Activated gamma-delta T cell treated with anti-CD3 and anti-CD28 coated beads, Interleukin-2, amount 50 U/mL, for 16 hours (primary cell): ENCODE measurements at places on chromosomes 13 and 19.

GRCh38 chr19:53086949-53087348 is 16.3 kb downstream of the ZNF160 start:
- DNase-seq, result no peak

DNA sequence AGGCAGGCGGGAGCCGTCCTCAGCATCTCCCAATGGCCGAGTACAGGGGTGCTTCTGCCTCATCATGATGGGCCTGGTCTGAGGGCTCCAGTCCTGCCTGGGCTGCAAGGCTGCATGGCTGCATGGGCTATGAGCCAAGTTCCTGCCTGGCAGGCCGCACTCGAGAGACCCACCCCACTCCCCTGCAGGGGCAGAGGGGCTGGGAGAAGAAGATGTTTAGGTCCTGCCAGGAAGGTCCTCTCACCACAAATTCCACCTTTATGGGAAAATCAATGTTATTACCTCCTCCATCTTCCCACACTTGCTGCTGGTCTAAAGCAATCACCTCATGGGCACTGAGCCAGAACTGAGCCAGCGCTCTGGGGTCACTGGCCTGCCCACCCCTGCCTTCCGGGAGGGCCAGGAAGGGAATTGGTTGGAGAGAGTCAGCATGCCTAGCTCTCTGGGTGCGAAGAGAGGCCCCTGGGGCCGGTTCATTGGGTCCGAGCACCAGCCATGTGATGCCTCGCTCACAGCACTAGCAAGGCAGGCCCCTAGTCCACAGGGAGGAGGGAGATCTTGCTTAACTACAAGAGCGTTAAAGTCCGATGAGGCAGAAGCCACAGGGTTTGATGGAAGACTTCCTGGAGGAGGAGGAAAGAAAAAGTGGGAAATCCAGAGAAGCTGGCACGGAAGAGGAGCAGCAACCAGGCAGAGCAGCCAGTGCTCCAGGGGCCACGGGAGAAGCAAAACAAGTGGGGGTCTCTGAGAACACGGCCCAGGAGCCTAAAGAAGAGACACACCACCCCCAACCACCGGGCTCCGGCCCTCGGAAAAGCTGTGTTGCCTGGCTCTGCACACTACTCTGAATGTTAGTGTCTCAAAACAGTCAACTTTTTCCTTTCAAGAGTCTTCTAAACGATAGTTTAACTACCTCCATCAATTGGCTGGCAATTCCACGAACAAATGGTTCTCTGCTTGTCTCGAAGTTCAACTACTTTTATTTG is 63.1 kb downstream of the CEBPG start:
- no peak for DNase-seq

- DNase-seq, result no peak
Measured at GRCh38 chr19:32309711-32310390, 35.6 kb upstream of the ZNF507 start.

- DNase-seq, result no peak
Measured at GRCh38 chr19:47680858-47681332, 32.3 kb upstream of the EHD2 start.

GRCh38 chr13:91313103-91313502 is 34.4 kb upstream of the MIR17HG start:
- DNase-seq, result peak; percentile 7

DNA sequence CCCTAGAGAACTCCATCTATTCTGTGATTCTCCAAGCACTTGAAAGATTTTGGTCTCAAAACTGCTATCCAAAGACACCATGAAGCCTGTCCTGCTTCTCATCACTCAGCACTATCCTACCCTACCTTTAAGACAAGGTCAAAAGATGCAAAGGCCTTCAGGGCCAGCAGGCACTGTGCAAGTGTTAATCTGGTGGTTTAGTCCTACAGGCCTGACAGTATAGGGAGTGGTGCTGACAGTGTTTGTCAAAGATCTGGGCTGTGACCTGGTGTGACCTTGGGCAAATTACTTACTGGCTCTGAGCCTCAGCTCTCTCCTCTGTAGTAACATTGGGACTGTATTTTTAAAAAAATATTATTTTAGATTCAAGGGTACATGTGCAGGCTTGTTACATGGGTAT is 28.0 kb downstream of the SIAH3 start:
- no peak for DNase-seq

GRCh38 chr13:39600766-39601165 is 2.2 kb downstream of the LHFPL6 start:
- no peak for DNase-seq

- no peak for DNase-seq
Measured at GRCh38 chr13:100131863-100132574, 43.1 kb downstream of the PCCA start.
